ENCODE measurements at places on chromosomes 7 and 10. TPM values are rescaled to one million over a fixed set of nuclear protein-coding genes. Genes with fewer than 3 reads are reported as not detected.

The HELLS gene
- 19.7 TPM for total RNA-seq

The SHTN1 gene
- total RNA-seq: 9.2 TPM

The NKX1-2 gene
- not detected for total RNA-seq

The VWA2 gene
- total RNA-seq: not detected

The C10orf62 gene
- total RNA-seq: not detected

The PLXDC2 gene
- total RNA-seq: 11.2 TPM

The GIMAP6 gene
- total RNA-seq: 0.18 TPM

The SSC4D gene
- total RNA-seq: 0.36 TPM

The SFRP5 gene
- total RNA-seq: not detected

The CDH23 gene
- 0.25 TPM for total RNA-seq

The GRB10 gene
- 20.1 TPM for total RNA-seq

The SPDYE11 gene
- 0.08 TPM for total RNA-seq

The ANKRD2 gene
- total RNA-seq: 0.27 TPM

The AKR1C4 gene
- not detected for total RNA-seq

The EVX1 gene
- not detected for total RNA-seq

The PKD2L1 gene
- not detected for total RNA-seq

The ORC5 gene
- 19.5 TPM for total RNA-seq

The CDC14C gene
- not detected for total RNA-seq

The UFSP1 gene
- 3.3 TPM for total RNA-seq

The MRC1 gene
- 0.08 TPM for total RNA-seq

The TMEM229A gene
- 3.8 TPM for total RNA-seq

The ADIRF gene
- 48.4 TPM for total RNA-seq

The WNT8B gene
- total RNA-seq: not detected

The LRRC17 gene
- 95.6 TPM for total RNA-seq

The TMEM184A gene
- total RNA-seq: not detected

The SPDYE16 gene
- total RNA-seq: 0.09 TPM

The ARHGAP12 gene
- total RNA-seq: 44.2 TPM

The PTF1A gene
- not detected for total RNA-seq

The MPLKIP gene
- total RNA-seq: 18.2 TPM

The CCDC186 gene
- 28.9 TPM for total RNA-seq

The GFRA1 gene
- 0.18 TPM for total RNA-seq

The CC2D2B gene
- total RNA-seq: 0.09 TPM

The NEUROG3 gene
- not detected for total RNA-seq

The UNCX gene
- total RNA-seq: not detected

Measured in fibroblast of the aortic adventitia (primary cell).